ENCODE measurements at places on chromosomes 2 and 18. TPM values are rescaled to one million over a fixed set of nuclear protein-coding genes. Genes with fewer than 3 reads are reported as not detected.

The ST6GAL2 gene
- 0.57 TPM for total RNA-seq

The CCDC68 gene
- total RNA-seq: 1.6 TPM

The BBS5 gene
- total RNA-seq: 2.6 TPM

The ABCG8 gene
- total RNA-seq: not detected

The LRP2 gene
- not detected for total RNA-seq

The ZBTB14 gene
- 14.0 TPM for total RNA-seq

The GTF2A1L gene
- total RNA-seq: not detected

The AQP12A gene
- total RNA-seq: not detected
